Stimulated activated CD8-positive, alpha-beta memory T cell treated with anti-CD3 and anti-CD28 coated beads, Interleukin-7, amount 100 ng/mL, for 4 hours (primary cell): ENCODE measurements at places on chromosomes 2 and 18.

DNA sequence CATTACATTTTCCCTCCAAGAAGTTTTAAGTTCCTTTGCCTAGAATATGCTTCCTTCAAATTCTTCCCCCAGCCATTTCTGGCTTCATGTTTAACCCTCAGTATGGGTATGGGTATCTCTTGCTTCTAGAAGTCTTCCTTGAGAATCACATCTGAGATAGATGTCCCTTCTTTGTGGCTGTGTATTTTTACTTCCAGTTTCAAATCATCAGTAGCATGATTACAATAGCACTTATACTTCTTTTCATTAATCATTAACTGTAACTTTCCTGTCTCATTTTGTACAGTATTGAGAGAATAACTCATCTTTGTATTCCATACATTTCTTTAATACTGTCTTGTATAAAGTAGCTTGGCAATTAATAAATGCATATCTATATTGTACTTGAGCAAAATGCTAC is 17.3 kb upstream of the PDE1A start:
- DNase-seq: no peak

GRCh38 chr2:134276381-134277172 is 22.7 kb downstream of the MGAT5 start:
- DNase-seq: no peak

DNA sequence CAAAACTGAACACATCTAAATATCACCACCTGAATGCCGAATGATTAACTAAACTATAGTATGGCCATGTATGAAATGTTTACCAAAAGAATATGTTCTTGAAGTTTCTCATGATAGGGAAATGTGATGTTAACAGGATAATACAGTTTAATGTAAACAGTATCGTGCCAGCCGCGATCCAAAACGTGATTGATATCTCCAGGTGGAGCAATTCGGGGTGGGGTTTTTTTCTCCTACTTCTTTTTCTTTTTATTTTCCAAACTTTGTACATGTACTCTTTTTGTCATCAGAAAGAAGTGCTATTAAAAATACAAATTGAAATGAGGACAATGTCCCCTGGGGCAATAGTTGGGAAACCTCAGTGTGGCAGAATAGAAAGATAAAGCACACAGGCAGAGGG is 4.0 kb upstream of the BIN1 start:
- no peak for DNase-seq

GRCh38 chr2:222108497-222108896 is 190.3 kb downstream of the PAX3 start:
- DNase-seq: no peak

DNA sequence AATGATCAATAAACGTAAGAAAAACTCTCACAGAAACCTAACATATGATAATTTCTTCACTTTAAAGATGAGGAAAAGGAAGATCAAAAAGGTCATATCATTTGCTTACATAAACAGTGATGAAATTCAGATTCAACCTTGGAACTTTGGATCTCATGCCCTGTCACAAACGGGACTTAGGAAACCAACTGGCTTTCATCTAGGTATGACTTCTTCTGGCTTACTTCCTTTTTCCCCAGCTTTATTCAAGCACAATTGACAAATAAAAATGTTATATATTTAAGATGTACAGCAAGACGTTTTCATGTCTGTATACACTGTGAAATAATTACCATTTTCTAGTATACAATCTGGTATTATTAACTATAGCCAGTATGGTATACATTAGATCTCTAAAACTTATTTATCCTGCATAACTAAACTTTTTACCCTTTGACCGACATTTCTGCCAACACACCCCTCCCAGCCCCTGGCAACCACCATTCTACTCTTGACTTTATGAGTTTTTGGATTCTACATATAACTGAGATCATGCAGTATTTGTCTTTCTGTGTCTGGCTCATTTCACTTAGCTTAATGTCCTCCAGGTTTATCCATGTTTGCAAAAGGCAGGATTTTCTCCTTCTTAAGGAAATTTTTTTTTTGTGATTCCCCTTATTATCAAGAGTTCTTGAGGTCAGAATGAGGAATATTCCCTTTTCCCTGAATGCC is 46.0 kb upstream of the COBLL1 start:
- DNase-seq: no peak

DNA sequence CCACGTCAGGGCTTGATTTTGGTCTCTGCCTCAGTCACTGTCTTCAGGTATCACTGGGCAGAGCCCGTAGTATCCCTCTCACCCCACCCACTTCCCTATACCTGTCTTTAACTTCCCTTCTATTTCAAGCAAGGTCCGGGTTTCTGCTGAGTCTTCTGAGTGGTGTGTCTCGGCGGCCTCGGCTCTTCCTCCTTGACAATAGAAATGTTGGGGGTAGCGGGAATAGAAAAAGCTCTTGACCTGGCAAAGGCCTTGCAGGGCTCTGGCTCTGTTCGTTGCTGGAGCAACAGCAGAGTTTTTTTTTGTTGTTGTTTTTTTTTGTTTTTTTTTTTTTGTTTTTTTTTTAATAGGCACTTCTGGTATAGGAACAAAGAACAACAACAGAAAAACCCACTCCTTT is 16.0 kb upstream of the IGFBP5 start:
- DNase-seq: no peak

- DNase-seq: no peak
These were observed 60.9 kb downstream of the STK39 start for GRCh38 chr2:168186452-168186851.

- DNase-seq: no peak
These were observed 85.8 kb upstream of the SETBP1 start for GRCh38 chr18:44594799-44595467.

DNA sequence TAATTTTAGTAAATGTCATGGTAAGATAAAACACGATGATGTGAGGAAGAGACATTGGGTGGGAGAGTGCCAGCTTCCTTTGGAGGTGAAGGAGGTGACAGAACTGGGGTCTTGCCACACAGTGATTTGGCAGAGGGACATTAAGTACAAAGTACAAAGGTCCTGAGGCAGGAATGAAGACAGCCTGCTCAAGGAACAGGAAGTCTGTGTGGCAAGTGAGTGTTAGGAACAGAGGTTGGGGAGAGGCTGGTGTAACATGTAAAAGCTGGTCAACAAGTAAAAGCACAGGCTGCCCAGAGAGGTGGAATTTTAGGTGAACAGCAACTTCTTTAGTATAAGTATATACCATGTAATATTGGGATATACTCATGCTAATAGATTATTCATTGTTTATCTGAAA is 73.1 kb downstream of the INPP5D start:
- no peak for DNase-seq

DNA sequence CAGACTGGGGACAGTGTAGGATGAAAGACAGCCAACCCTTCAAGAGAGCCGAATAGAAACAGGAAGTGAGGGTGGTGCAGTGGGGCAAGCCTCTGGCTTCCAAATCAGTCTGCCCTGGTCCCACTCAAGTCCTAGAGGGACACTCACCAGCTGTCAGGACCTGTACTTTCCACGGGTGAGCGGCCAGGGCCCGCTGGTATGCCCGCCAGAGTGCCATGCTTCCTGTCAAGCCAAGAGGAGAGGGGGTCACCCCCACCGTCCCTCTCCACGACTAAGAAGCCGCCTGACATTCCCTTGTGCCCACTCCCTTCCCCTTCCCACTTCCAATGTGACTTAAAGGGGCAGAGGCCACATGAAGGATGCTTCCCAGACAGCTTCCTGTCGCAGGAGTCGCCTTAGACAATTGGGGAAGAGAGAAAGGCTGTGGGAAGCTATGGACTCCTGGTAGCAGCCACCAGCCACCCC is 564 bp downstream of the MPV17 start:
- DNase-seq: no peak

GRCh38 chr2:75560768-75561565 is at the start of gene EVA1A:
TSS of gene EVA1A (minus strand) at chr2:75560939. CDS start at chr2:75518140, 42,799 bp downstream.
- DNase-seq: no peak

DNA sequence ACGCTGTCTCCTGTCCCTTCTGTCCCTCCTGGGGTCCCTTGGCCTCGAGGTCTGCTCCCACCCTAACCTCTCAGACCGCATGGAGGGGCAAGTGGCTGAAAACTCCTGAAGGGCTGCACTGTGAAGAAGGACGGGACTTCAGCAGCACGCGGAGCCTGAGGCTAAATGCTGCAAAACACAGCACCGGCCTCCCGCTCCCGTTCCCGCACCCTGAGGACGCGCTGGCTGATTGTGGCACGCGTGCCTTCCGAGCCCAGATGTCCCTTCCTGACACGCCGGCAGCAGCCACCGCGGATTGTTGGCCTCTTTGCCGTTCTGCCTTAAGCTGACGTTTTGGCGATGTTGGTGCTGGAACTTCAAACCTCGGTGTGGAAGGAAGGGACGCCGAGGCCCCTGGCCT is 125.9 kb upstream of the CTDP1 start:
- DNase-seq: no peak

- DNase-seq: no peak
These were observed 61.2 kb upstream of the RBM44 start for GRCh38 chr2:237737196-237737865.

GRCh38 chr2:40367652-40368051 is 84.2 kb downstream of the SLC8A1 start:
- DNase-seq: no peak

DNA sequence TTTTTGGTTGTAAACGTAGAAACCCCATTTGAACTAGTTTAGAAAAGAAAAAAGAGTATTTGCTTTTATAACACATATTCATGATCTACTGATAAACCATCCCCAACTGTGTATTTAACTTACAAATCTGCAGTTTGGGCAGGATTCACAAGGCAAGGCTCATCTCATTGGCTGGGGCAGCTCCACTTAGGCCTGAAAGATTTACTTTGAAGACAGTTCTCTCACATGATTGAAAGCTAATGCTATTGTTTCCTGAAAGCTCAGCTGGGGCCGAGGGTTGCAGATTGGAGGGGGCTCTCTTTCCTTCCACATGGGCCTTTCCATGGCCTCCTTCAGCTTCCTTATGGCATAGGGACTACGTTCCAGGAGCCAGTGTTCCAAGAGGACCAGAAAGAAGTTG is 47.4 kb downstream of the ARHGAP15 start:
- DNase-seq: no peak
